ENCODE measurements at places on chromosomes 2 and 18.
A peak's percentile ranks its signal among the peaks of the same experiment; 100 is the strongest.

DNA sequence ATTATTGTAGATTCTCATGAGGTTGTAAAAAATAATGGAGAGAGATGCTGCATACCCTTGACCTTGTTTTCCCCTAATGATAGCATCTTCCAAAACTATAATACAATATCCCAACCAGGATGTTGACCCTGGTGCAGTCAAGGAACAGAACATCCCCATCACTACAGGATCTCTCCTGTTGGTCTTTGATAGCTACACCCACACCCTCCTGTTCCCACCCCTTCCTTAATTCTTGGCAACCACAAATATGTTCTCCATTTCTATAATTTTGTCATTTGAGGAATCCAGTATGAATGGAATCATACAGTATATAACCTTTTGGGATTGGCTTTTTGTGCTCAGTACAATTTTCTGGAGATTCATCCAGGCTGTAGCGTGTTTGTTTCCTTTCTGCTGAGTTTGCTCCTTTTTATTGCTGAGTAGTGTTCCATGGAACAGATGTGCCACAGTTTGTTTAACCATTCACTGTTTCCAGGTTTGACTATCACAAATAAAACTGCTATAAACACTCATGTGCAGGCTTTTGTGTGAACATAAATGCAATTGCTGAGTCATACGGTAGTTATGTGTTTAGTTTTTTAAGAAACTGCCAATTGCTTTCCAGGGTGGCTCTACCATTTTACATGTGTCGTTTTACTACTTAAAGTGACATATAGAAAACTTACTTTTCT is 22.2 kb downstream of the MCFD2 start:
- DNase-seq = no peak

DNA sequence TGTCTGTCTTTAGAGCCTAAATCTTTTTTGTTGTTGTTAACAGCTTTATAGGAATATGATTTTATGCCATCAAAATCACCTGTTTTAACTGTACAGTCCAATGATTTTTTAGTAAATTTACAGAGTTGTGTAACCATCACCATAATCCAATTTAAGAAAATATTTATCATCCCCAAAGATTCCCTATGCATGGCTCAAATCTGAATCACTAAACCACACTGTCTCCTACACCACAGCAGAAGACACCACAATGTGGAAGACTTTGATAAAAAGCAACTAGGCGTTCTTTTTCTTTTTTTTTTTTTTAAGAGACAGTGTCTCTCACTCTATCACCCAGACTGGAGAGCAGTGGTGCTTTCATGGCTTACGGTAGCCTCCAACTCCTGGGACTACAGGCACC is 99.6 kb downstream of the TXNL1 start:
- DNase-seq = no peak

DNA sequence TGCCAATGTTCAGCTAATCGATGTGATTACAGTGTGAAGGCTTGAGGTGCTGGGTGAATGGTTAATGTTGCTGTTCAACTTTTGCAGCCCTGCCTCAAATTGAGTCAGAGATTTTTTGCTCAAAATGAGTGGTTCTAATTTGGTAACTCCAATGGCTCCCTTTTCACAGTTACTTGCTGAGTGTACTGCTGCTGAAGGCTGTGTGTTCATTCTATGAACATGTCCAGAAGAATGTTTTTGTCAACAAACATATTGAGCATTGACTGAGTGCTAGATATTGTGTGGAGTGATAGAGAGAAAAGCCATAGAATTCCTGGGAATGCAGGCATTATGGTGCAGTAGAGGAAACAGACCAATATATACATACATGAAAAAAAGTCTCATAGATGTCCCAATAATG is 39.0 kb upstream of the TCF4 start:
- DNase-seq = no peak

DNA sequence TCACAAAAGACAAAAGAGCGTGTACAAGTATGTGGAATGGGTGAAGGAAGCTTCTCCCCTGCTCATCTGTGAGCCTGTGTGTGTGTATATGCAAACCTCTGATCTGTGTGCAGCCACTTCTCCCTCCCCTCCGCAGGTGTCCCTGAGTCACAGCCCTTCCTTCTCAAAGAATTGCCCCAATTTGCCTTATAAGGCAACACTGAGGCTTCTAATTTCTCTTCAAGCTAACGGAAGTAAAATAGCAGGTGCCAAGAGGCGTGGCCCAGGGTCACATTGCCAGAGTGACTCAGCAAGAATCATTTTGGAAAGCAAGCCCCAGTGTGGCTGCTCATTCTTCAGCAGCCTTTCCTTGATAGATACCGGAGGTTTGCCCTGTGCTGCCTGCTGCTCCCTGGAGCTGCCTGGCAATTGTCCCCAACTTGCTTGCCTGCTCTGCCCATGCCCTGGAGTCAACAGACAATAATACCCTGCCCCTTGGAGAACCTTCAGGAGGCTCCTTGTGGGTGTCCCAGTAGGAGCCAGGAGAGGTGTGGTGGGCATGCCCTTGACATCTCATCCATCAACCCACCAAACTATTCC is 37.3 kb upstream of the BMP10 start:
- DNase-seq = peak; percentile 90

- no peak for DNase-seq
Observed at GRCh38 chr2:11870584-11870983, 124.2 kb downstream of the LPIN1 start.

- DNase-seq = no peak
Observed at GRCh38 chr2:134591526-134591925, 127.3 kb downstream of the TMEM163 start.

DNA sequence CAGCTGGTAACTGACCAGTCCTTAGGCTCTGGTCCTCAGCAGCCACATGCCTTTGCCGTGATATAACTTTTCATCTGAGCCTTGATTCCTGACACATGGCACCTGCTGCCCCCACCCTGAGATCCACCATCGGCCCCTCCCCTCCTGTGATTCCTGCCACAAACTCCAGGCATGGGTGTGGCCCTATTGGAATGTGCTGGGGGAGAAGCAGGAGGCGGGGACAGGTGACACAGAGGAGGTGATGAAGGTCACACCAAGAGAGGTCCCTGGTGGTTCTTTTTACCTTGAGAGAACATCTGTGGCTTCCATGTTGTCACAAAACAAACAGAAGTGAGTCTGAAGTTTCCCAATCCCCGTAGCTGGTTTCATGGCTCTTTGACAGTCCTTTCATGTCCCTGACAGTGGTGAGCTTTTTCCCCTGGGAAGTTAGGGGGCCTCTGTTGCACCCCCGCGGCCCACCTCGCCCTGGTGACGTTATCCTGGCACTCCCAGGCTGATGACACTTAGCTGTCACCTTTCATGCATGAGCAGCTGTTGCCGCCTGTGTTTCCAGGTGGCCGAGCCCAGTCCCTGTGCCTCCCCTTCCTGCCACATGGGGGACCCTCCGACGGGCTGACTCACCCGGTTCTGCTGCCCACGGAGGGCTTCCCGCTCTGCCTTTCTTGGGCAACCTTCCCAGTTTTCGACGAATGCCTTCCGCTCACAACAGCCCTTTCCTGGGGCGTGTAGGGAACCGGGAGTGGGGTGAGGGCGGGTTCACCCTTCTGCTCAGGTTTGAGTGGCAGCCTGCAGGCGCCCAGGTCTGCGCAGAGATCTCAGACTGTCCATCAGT is 66.3 kb upstream of the GLI2 start:
- peak; percentile 15 for DNase-seq

- DNase-seq = peak; percentile 69
Observed at GRCh38 chr2:237726401-237726830, 72.2 kb upstream of the RBM44 start.

GRCh38 chr2:233800208-233800607 is 22.1 kb downstream of the MROH2A start:
- DNase-seq = no peak

DNA sequence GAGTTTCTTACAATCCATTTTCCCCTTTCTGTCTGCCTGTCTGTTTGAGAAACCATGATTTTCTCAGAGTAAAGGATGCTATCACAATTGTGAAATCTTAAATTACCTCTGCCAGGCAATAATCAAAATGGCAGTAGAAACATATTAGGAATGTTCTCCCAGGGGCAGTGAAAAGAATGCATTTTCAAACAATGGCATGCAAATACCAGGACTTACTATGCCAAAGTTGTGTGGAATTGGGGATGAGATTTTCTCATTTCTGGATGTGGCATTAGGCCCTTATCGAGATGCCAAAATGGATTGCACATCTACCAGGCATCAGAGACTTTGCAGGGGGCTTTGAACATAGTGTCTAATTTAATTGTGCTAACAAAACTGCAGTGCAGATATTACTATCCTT is 821.4 kb downstream of the RNF144A start:
- no peak for DNase-seq

GRCh38 chr2:19235308-19235707 is 123.1 kb downstream of the OSR1 start:
- DNase-seq = no peak

DNA sequence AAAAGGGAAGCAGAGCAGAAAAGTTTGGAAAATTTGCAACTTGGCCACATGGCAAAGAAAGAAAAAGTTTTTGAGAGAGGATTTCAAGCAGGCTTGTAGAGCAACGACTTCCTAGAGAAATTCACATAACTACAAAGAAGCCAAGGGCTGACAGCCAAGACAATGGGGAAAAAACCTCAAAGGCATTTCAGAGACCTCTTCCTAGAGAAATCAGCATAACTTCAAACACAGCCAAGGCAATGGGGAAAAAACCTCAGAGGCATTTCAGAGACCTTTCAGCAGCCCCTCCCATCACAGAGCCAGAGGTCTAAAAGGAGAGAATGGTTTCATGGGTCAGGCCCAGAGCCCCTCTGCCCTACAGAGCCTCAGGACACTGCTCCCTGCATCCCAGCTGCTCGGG is 7.2 kb downstream of the ADI1 start:
- DNase-seq = no peak

- DNase-seq = no peak
Observed at GRCh38 chr2:15313657-15314056, 247.5 kb downstream of the NBAS start.

GRCh38 chr2:45700407-45701013 is 49.0 kb downstream of the PRKCE start:
- no peak for DNase-seq
